Stimulated activated naive CD8-positive, alpha-beta T cell treated with anti-CD3 and anti-CD28 coated beads, Interleukin-15, Interleukin-2, amounts not matched to agents 100 U/mL and 50 U/mL, for 24 hours (primary cell): ENCODE measurements at places on chromosomes 2 and 18.

- no peak for DNase-seq
Observed at GRCh38 chr2:96404446-96405373, 69.1 kb downstream of the NCAPH start.

DNA sequence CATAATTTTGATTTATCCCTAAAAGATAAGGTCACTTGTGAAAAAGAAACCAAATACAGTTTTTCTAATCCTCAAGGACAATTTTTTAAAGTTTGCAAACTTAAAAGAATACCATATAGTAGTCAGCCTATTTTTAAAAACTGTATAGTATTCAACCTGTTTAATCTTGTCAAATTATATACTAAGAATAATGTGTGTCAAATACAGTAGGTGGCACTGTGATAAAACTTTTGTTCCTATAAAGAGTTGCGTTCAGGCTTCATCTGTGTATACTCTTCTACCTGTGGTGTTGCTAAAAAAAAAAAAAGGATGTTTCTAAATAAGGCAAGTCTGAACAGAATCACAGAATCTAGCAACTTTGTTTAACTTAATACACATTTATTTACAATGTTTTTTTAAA lies 68.6 kb downstream of the CCDC138 start:
- no peak for DNase-seq

DNA sequence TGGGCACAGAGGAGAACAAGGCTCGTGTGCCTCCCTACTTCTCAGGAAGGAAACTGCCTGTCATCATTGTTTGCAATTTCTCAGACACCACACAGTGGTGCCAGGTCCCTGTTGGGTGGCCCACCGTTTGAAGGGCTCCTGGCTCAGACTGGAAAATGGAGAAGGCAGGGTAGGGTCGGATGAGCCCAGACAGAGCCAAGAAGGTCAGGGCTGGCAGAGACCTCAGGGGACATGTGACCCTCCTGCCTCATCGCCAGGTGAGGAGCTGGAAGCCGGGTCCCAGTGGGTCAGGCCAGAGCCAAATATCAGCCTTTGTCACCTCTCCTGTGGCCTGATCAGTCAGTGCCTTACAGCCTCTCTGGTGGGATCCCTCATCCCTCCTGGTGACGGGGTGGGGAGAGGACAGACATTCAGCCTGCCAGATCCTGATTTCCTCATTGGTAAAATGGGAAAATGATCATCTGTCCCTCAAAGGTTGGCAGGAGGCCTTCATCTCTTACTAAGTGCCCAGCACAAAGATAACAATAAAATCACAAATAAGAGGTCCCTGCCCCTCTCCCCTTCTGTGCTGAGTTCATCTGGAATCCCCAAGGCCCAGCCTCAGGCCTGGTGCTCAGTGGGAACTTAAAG lies 117.6 kb downstream of the CAPN13 start:
- DNase-seq: no peak

GRCh38 chr2:42026272-42026671 lies 21.5 kb upstream of the PKDCC start:
- no peak for DNase-seq

GRCh38 chr2:121351521-121352318 lies 66.7 kb upstream of the TFCP2L1 start:
- DNase-seq: no peak

DNA sequence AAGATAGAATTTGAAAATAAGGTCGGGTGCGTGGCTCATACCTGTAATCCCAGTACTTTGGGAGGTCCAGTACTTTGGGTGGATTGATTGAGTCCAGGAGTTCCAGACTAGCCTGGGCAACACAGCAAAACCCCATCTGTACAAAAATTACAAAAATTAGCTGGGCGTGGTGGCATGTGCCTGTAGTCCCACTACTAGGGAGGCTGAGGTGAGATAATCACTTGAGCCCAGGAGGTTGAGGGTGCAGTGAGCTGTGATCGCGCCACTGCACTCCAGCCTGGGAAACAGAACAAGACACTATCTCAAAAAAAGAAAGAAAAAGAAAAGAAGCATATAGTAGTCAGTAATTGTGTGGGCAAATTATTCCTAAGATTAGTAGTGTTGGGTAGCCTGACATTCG lies 194.2 kb upstream of the ALPP start:
- DNase-seq: no peak

- DNase-seq: peak; percentile 59
Observed at GRCh38 chr2:37344453-37345361, at the start of gene QPCT. Gene QPCT, plus strand, starts transcription at chr2:37344630. Its CDS starts 102 bp downstream, at chr2:37344732.

DNA sequence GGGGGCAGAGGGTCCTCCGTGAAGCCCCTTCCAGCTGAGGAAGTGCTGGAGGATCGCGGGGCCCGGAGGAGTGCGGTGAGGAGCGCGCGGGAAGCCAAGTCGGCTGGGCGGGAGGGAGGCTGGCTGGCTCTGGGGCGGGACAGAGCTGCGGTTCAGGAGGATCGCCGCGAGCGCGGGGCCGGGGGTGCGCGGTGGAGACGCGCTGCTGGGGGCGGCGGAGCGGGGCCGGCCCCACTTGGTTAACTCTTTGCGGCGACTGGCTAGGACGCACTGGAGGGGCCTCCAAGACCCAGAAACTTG lies 464 bp downstream of the CYBRD1 start:
- DNase-seq: peak; percentile 40

DNA sequence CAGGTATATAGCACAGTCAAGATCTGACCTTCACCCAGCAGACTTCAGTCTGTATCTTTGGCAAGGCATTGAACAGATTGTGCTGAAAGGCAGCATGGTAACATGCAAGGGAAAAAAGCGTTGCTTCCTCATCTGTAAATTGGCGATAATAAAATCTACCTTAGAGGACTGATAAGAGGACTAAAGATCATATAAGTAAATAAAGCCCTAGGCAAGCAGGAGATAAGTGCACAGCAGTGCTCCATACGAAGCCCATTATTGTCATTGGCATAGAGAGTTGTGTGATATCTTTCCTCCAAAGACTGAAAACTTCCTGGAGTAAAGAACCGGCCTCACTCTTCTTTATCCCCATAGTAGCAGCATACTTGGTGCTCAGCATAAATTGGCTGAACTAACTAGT lies 162.6 kb downstream of the ANKRD44 start:
- DNase-seq: no peak

DNA sequence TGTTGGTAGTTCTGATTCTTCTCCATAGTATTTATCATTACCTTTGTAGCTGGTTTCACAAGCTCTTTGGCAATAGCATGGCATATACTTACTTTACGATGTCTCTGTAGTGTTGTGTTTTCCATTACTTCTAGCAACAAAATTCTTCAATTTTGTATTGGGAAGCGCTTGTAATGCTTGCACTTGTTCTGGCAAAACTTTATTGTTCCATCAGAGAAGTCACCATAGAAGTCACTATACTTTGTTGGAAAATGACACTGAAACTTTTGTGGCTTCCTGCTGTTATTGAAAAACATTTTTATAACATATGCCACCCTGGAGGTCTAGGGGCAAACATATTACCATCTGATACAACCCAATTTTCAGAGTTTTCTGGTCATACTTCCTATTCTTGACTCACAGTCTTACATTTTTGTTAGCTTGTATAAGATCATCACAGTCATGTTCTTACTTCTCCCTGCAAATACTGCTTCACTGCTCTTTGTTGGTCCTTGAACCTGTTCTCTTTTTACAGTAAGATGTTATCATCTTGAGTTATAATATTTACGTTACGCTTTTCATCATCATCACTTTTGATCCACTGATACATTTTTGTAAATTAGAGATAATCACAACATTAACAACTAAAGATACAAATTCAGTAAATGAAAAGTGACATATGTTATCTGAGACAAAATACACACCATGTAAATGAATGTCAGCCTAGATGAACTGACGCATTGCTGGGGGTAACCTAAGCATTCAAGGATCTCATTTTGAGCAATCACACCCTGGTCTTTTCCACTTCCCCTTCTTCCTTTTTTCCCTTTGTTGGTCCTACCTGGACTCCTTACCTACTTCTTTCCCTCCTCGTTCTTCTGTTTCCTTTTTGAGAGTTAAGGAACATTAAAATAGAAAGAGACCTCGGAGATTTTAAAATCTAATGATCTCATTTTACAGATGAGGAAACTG lies 33.3 kb upstream of the CXCR4 start:
- no peak for DNase-seq

- DNase-seq: no peak
Observed at GRCh38 chr2:151040039-151040438, 221.6 kb downstream of the RBM43 start.

DNA sequence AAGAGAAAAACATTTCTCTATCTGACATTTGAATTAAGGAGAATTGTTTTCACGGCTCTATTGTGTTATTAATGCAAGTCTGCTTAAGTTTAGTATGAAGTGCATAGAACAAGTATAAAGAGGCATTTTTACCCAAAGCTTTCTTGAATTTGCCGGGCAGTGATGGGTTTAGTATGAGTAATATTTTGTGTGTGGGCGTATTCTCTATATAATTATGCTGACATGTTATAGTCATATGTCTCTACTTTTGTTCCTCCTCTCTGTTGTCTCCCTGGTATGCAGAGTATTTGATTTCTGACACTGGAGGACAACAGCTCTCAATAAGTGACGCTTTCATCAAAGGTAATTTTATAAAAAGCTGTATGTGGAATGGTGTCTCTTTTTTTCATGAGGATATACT lies 45.9 kb downstream of the PIKFYVE start:
- DNase-seq: no peak

DNA sequence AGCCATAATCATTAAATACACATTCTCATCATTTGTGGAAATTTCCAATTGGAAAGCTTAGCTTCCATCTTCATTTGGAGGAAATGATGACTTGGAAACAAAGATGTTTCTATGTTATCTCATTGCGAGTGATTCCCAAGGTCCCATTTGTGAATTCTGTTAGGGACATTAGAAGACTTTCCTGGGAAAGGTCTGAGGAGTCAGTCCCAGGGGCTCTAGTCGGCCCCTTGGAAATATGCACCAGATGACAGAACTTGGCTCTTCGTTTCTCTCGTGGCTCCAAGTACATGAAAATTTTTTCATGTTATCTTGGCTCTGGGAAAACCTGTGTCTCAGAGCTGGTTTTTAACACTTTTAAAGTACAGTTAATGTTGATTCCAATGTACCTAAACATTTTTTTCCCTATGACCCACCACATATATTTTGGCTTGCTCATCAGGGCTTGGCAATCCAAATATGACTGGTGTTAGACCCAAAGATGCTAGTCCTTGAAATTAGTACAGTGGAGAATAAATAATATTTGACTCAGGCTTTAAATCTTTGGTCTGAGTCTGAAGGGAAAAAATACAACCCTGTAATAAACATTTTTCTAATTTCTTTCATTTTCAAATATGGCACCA lies 15.4 kb upstream of the CAVIN2 start:
- no peak for DNase-seq

GRCh38 chr2:41965909-41966295 lies 81.9 kb upstream of the PKDCC start:
- DNase-seq: no peak

DNA sequence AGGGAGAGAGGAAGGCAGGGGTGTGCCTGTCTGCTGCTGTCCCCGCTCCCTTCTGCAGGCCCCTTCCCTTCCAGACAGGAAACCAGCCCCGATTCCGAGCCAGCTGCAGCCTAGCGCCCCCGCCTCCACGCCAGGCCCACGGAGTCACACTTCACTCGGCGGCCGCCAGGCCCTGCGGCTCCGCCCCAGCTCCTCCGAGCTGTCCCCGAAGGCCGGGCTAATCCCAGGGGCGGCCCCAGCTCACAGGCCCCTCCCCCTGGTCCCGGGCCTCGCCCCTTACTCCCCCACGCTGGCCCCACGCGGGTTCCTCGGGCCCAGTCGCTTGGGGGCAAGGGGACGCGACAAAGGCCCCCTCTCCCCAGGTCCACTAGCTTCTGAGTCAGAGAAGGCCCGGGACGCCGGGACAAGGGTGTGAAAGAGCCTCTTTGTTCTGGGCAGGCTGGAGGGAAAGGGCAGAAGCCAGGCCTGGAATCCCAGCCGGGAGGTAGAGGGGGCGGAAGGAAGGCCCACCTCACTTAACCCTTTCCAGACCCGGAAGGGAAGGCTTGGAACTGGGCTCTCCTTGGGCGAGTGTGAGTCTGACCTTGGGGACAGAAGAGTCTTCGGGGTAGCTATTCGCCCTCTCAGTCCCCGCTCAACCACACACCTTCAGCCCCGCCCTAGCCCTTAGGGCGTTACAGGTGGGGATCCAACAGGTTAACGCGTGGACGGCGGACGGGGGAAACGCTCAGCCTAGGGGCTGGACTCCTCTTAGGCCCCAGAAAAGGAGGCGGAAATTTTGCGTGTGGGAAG lies 1.2 kb downstream of the RTKN start:
- DNase-seq: peak; percentile 72

GRCh38 chr2:159168707-159169106 lies 117.8 kb downstream of the WDSUB1 start:
- DNase-seq: no peak

DNA sequence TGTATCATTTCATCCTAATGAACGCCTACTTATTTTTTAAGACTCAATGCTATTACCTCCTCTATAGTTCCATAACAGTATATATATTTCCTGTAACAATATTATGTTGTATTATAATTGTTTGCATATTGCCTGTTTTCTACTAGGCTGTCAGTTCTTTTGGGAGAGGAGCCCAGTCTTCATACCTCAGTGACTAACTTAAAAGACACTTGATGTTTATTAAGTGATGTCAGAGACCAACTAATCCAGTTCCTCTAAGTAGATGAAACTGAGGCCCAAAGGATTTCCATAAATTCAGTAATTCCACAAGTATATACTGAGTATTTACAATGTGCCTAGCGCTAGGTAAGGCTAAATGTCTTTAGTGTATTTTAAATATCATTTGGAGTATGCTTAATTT lies 48.9 kb upstream of the AAK1 start:
- DNase-seq: no peak

GRCh38 chr2:36507408-36507812 lies 90.6 kb downstream of the FEZ2 start:
- peak; percentile 23 for DNase-seq

- DNase-seq: no peak
Observed at GRCh38 chr2:1563084-1563857, 150.0 kb downstream of the TPO start.

GRCh38 chr2:224492531-224492930 lies 90.6 kb upstream of the FAM124B start:
- DNase-seq: no peak

GRCh38 chr2:233303252-233303651 lies 4.4 kb upstream of the SAG start:
- DNase-seq: no peak

DNA sequence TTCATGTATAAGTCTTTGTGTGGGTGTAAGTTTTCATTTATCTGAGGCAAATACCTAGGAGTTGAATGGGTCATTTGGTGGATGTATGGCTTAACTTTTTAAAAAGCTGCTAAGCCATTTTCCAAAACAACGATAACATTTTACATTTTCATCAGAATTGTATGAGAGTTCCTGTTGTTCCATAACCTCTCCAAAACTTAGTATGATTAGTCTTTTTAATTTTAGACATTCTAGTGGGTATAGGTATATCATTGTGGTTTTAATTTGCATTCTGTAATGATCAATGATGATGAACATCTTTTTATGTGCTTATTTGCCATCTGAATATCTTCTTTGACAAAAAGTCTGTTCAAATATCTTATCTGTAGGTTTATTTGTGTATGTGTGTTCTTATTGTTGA lies 74.4 kb upstream of the UGP2 start:
- DNase-seq: no peak

- no peak for DNase-seq
Observed at GRCh38 chr2:232281858-232282507, 96.6 kb upstream of the ALPP start.
